ENCODE measurements at places on chromosomes 13 and 19. TPM values are rescaled to one million over a fixed set of nuclear protein-coding genes. Genes with fewer than 3 reads are reported as not detected.

The FUT3 gene
- total RNA-seq = 0.08 TPM

- H3K4me1 ChIP-seq = no peaks in the 10 kb centered on the region
- no peak overlapping the region for H3K27ac ChIP-seq
- no peak for DNase-seq
Measured at GRCh38 chr13:109026266-109026665, 396.9 kb downstream of the MYO16 start.

The ETV2 gene
- 1.0 TPM for total RNA-seq

The RASAL3 gene
- not detected for total RNA-seq
